Renal cortex interstitium (tissue), 15 donors: ENCODE measurements at places on chromosomes 6 and 20. TPM values are rescaled to one million over a fixed set of nuclear protein-coding genes. Genes with fewer than 3 reads are reported as not detected.

Gene KCNK5
- 10.7 TPM for polyA plus RNA-seq

GRCh38 chr20:34452281-34452982 lies 63.8 kb upstream of the DYNLRB1 start:
- DNase-seq, result no peak

GRCh38 chr6:168577496-168577895 lies 136.5 kb downstream of the SMOC2 start:
- DNase-seq, result no peak

Gene SIRPA
- polyA plus RNA-seq, result 27.9 TPM

- no peak for DNase-seq
These were observed 481.6 kb downstream of the ADGRB3 start for GRCh38 chr6:69116658-69117057.

- no peak for DNase-seq
These were observed 6.3 kb downstream of the CCR6 start for GRCh38 chr6:167129159-167129558.

- no peak for DNase-seq
These were observed 134.0 kb downstream of the PDE7B start for GRCh38 chr6:135985471-135985870.

Gene SLC24A3
- 4.8 TPM for polyA plus RNA-seq

DNA sequence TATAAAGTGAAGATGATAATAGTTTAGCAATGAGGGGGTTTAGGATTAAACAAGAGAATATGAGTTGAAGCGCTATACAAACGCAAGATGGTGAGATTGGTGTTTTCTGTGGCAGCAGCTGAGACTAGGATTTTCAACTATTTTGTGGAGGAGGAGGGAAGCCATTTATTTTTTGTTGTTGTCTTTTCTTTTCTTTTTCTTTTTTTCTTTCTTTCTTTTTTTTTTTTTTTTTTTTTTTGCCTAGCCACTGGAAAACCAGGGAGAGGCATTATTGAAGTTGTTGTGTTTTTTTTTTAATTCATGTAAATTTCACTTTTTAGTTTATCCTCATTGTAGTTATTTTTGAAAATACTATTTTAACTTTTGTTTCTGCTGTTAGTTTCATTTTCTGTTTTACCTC lies 15.9 kb downstream of the PARD6B start:
- no peak for DNase-seq

Gene TAGAP
- polyA plus RNA-seq, result 0.67 TPM

DNA sequence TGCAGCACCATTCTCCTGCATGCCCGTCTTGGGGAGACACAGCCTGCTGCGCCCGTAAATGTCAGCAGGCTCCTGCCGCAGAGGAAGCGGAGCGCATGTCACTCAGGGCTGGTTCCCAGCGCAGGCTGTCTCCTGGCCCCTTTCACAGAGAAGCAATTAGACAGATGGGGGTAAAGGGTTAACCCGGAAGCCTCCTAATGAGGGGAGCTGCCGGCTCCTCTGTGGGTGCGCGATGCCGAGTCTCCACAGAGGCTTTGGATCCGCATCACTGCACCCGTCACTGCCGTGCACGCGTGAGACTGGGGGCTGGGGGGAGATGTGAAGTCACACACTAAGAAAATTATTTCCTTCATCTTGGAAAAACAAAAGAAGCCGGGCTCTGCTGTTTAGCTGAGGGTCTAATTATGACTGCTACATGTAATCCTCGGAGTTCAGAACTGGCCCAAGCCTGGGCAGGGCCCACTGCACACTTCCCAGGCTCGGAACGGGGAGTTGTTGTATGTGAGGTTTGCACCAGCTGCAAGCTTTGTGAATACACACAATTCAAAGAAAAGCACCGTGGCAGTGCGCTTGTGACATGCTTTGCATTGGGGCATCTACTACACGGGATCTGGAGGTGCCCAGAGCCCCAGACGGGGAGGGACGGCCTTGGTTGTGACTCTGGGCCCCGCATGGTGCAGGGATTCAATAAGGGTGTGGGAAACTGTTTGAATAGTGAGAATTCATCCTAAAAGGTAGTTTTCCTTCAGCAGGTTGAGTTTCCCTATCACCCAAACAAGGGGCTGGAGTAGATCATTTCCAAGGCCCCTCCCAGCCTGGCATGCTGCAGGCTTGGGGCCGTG lies 331.6 kb downstream of the TAF4 start:
- DNase-seq, result no peak

Gene TFAP2D
- not detected for polyA plus RNA-seq

GRCh38 chr6:3291987-3292386 lies 33.2 kb downstream of the PSMG4 start:
- DNase-seq, result no peak

DNA sequence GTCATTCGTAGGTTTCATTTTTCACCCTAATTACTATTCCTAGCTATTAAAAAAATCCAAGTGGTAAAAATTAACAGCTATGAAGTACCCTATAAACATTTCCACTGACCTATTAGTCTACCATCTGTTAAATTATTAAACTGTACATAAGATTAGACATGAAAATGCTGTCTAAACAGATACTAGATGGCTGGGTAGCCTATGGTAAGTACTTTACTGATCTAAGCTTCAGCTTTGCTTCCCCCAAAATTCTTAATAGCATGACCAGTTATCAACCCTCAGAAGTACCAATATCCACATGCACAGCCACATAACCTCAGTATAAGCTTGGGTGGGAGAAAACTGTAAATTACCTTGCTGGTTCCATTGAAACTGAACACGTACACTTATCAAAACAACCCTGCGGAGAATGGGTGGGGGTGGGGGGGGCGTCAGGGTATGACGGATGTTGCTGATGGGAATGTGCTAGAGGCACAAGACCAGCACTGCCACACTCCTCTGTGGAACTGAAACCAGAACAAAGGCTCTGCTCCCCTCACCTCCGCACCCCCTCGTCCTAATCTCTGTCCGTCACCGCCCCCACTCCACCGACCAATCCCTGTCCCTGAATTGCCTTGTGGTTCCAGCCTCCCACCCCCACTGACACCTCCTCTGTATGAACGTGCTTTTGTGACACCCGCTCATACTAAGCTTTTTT lies 45.3 kb downstream of the B4GALT5 start:
- no peak for DNase-seq

Gene CD164
- polyA plus RNA-seq, result 542 TPM

- DNase-seq, result no peak
These were observed 266.4 kb downstream of the SAMD5 start for GRCh38 chr6:147774856-147775255.

- DNase-seq, result no peak
These were observed 17.6 kb upstream of the ZFP64 start for GRCh38 chr20:52209154-52209571.

- no peak for DNase-seq
These were observed 182.8 kb downstream of the GRM1 start for GRCh38 chr6:146211646-146212045.

GRCh38 chr20:10774357-10774943 lies 100.7 kb upstream of the JAG1 start:
- no peak for DNase-seq

Gene ZNF334
- polyA plus RNA-seq, result 26.4 TPM

Gene LAMA5
- polyA plus RNA-seq, result 184 TPM

- DNase-seq, result no peak
These were observed 31.7 kb downstream of the C6orf52 start for GRCh38 chr6:10662742-10663141.

DNA sequence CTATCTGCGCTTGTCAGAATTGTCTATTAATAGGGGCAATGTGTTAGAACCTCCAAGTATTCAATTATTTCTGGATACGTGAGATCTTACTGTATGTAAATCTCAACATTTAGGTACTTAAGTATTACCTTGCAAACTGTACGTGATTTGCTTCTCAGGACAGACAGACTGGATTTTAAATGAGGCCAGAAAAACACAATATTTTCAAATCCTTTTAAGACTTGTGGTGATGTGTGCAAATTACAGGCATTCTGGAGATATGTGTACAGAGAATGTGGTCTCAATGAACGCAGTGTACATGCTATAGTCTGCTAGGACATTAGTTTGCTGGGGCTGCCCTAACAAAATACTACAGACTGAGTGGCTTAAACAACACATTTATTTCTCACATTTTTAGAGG lies 16.9 kb downstream of the CCR6 start:
- DNase-seq, result no peak

DNA sequence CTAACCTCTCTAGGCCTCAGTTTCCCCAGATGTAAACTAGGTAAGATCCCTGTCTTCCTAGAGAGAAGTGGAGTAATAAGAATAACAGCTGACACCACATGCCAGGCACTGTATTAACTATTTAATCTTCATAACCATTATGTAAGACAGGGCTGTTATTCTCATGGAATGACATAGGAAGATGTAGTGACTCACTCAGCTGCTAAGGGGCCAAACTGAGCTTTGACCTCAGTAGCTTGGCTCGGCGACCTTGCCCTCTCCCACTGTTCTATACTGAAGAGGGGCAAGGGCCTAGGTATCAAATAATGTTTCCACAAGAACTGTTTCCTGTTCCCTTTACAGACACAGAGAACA lies 2.9 kb upstream of the MDGA1 start:
- DNase-seq, result no peak

GRCh38 chr20:13298692-13299373 lies 77.8 kb downstream of the ISM1 start:
- DNase-seq, result no peak

DNA sequence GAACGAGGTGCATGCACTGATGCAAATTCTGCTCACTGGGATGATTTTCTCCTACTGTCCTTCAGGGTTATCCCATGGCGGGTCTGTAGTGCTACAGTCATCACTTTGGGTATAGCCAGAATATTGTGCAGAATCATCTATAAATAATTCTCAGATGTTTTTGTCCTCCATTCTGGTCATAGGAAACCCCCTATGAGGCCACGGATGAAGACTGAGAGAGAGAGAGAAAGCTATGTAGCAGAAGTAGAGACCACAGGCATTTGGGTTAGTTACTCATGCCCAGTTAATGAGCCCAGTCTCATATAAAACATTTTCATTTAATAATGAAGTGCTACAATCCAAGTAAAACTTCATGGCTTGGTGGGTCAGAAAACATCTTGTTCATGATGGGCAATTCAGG lies 145.1 kb upstream of the PLN start:
- DNase-seq, result no peak

Gene WASF1
- polyA plus RNA-seq, result 39.4 TPM

- DNase-seq, result peak; percentile 34
These were observed 118.8 kb downstream of the RALGAPA2 start for GRCh38 chr20:20593447-20594170.

- DNase-seq, result no peak
These were observed 201.3 kb downstream of the SYNE1 start for GRCh38 chr6:152435816-152436215.

Gene OR2H1
- polyA plus RNA-seq, result not detected

GRCh38 chr6:111864138-111865048 lies 8.9 kb downstream of the FYN start:
- no peak for DNase-seq

DNA sequence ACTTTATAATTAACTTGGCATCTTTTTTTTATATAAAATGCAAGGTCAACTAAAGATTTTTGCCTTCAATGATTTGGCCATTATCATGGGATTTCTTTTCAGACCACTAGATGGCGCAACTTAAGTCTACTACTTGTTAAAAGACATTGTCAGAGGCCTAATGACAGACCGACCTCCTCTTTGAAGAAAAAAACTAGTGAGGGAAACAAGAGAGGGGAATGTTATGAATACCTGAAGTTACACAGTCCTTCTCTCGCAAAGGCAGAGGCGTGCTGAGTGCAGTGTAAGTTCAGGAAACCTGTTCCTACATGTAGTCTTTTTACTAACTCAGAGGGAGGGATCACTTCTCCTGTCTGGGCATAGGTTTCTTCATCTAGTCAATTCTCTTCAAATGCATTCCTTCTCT lies 9.3 kb downstream of the TRAPPC3L start:
- DNase-seq, result no peak

DNA sequence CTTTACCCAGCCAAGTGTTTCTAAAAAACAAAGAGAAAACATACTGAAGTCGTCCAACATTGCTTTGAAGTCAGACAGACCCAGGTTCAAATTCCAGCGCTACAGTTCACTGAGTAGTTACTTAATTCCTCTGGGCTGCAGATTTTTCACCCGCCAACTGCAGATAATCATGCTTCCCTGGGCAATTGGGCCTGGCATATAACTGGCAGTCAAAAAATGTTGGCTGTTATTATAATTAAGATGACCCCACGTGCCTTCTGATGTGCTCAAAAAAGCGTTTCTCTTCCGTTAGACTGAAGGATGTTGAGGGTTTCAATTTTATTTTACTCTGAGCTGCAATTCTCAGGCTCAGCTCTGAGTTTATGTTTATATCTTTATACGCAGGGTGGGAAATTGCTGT lies 156.1 kb upstream of the CITED2 start:
- no peak for DNase-seq

DNA sequence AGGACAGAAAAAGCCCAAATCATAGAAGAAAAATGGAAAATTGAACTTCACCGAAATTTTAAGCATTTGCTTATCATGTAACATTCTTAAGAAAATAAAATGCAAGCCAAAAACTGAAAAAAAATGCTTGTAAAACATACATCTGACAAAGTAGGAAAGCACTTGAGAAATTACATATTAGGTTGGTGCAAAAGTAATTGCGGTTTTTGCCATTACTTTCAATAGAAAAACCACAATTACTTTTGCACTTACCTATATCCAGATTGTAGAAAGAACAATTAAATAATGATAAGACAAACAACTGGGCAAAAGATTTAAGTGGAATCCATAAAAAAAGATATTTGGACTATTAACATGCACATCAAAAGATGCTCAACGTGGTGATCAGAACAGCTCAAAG lies 146.2 kb downstream of the TBXT start:
- DNase-seq, result no peak

Gene SIRPG
- not detected for polyA plus RNA-seq

Gene GMPR
- polyA plus RNA-seq, result 11.4 TPM

DNA sequence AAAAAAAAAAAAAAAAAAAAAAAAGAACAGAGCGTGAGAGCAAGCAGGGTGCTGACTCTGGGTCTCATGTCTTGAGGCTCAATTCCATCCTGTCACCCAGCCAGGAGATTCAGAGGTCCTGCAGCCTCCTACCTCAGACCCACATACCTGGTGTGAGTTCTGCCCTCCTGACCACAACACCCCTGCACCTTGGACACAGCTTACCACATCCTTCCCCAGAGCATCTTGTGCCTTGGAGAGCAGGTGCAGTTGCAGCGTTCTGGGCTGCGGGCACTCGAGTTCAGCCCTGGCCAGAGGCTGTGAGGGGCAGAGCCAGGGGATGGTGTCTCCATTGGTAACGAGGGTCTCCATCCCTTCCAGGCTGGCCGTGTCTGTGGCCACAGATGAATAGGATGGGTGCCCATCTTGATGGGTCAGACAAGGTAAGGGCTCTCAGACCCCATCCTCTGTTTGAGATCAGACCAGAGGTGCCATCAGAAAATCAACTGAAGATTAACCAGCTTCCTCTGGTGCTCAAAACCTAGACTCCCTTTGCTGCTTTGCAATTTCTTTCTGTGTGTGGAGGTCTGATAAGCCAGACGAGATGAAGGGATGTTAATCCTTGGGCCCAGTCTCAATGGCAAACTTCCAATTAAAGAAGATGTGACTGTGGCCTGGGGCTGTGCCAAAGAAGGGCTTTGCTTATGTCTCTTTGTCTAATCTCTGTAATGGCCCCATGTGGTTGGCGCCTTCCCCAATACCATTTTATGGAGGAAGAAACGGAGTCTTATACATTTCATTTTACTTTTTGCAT lies 14.7 kb upstream of the ZNF831 start:
- DNase-seq, result no peak

Gene ANKRD66
- not detected for polyA plus RNA-seq

GRCh38 chr6:42293386-42293977 lies 75.8 kb upstream of the MRPS10 start:
- DNase-seq, result no peak

GRCh38 chr6:95794749-95795148 lies 217.4 kb downstream of the MANEA start:
- DNase-seq, result no peak
